ENCODE measurements at places on chromosomes 2 and 18.

DNA sequence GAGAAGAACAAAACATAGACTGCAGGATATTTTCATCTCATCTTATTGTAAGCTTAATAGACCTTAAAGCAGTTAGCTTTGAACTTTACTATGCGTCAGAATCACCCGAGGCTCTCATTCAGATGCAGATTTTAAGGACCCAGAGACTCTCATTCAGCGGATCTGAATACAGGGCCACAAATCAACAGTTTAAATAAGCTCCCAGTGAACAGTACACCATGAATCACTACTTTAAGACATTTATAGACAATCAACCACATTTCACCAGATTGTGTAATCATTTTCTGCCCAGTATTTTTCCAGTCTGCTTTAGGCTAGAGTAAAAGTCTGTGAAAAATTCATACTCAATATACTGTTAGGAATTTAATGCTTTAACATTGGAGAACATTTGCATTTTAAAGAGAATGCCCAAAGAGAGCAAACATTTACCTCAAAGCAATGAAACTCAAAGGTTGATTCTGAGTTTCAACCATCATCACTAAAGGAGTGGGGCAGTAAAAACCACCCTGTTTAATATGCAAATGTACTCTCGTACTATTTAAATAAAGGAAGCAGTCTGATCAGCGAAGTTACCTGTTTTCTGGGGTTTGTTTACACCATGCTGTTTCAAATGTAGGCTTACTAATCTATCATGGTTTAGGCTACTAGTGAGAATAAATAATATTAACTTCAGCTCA, 11.0 kb upstream of the ALPK2 start:
- no peak for DNase-seq

- DNase-seq, result no peak
Observed at GRCh38 chr18:21509062-21509461, 91.4 kb downstream of the ESCO1 start.

GRCh38 chr2:215903203-215903602, 110.1 kb downstream of the MREG start:
- no peak for DNase-seq

GRCh38 chr2:105287692-105288091, 41.8 kb downstream of the TGFBRAP1 start:
- DNase-seq, result peak; percentile 48

- peak; percentile 64 for DNase-seq
Observed at GRCh38 chr2:58633613-58634365, 392.7 kb upstream of the FANCL start.

DNA sequence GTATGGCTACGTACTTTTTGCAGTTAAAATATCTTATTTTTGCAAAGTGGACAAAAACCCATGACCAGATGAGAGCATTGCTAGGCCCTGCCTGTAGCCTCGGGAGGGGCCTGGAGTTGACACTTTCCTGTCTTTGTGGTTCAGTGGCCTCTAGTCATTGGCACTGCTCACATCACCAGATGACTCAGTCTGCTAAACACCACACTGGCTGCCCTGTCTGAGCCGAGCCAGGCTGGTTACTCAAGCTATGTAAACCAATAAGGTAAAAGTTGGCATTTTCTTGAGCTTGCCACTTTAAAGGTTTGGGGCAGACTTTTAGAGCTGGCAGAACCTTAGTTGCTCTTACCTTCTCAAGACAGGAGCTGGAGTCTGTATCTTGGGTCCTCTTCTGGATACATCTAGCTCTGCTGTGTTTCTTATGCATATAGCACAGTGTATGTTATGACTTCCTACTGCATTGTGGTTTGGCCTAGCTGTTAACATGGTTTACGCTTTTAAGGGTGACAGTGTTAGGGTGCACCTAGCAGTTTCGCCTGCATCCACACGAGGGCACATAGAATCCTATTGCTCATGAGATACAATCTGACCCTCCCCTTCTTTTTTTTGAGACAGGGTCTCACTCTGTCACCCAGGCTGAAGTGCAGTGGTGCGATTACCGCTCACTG, 76.4 kb downstream of the AP1S3 start:
- DNase-seq, result peak; percentile 96

GRCh38 chr2:54330162-54330925, 74.3 kb upstream of the TSPYL6 start:
- peak; percentile 98 for DNase-seq

GRCh38 chr2:8080063-8080462, 601.8 kb upstream of the ID2 start:
- no peak for DNase-seq

DNA sequence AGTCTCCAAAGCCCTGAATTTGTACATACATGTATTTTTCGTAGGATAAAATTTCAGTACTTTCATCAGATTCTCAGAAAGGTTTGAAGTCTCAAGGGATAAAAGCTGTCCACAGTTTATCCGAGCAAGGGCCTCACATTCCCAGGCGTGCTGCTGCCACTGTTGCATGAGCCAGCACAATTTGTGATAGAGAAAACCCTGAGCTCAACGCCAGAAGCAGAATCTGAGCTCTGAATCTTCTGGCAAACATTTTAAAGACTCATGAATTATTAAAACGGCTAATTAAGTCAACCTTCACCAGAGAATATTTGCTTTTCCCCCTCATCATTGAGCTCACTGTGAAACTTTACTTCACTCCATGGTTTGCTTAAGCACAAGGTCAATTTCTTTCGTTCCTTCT, 38.5 kb upstream of the STPG4 start:
- DNase-seq, result no peak

DNA sequence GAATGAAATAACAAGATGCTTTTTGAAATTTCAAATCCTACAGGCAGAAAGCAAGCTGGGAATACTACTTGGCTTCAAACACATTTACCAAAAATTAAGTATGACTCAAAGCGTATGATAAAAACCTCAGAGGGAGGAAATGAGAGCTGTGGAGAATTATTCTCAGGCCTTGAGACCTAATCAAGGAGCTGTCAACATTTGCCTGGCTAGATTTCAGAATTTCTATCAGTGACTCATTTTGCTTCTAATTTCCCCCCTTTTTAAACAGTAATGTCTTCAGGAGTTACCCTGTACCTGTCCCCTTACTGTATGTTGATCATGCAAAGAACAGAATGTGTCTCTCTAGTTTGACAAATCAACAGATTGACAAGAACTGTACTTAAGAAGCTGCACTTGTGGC, 1324.5 kb upstream of the DDX18 start:
- DNase-seq, result no peak

DNA sequence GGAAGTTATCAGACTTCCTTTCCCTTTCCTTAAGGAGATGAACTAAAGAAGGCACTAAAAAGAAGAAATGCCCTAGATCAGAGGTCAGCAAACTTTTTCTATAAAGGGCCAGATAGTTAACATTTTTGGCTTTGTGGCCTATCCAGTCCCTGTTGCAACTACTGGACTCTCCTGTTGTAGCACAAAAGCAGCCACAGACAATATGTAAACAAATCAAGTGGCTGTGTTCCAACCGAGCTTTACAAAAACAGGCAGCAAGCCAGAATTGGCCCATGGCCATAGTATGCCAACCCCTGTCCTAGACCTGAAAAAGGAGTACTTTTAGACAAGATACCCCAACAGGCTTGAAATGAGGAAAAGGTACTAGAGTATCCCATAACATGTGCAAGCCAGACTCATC, 10.9 kb downstream of the NHEJ1 start:
- DNase-seq, result no peak

GRCh38 chr2:104919127-104919526, 65.2 kb downstream of the POU3F3 start:
- DNase-seq, result no peak

DNA sequence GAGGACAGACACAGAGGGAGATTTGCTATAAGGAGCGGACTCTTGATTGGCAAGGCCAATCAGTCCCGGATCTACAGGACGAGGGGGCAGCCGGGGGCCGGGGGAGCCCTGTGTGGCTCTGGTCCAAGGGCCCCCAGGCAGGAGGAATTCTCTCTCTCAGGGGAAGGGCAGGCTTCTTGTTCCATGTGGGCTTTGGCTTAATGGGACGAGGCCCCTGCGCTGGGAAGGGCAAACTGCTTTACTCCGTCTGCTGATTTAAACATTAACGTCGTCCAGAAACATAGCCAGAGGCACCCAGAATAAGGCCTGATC, 75.9 kb downstream of the TMEM18 start:
- no peak for DNase-seq

- DNase-seq, result peak; percentile 42
Observed at GRCh38 chr2:150303281-150303680, 184.2 kb downstream of the RND3 start.

DNA sequence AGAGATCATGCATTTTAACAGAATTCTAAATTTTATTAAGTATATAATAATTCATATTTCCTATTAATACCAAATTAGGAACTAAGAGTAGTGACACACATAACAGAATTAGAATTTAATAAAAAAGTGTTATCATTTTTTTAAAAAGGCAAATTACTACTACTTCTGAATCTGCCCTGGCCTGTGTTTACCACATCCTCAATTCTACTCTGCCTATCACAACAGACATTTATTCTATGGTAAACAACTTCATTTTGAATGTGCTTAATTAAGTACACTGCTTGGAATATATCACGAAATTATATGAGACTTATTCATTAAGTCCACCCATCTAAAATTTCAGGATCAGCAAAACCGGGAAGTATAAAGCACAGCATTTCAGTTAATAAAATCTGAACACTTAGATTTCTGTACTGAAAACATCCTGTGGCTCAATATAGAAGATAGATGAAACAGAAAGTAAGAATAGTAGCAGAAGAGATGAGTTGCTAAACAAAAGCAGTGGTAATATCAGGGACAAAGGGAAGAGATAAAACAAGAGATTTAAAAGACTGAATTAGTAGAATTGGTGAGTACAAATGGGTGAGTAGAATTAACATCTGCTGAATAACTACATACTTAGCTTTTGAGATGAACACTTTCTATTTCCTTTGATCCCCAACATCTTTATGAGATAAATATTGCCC, 3.7 kb downstream of the SMC6 start:
- DNase-seq, result no peak

DNA sequence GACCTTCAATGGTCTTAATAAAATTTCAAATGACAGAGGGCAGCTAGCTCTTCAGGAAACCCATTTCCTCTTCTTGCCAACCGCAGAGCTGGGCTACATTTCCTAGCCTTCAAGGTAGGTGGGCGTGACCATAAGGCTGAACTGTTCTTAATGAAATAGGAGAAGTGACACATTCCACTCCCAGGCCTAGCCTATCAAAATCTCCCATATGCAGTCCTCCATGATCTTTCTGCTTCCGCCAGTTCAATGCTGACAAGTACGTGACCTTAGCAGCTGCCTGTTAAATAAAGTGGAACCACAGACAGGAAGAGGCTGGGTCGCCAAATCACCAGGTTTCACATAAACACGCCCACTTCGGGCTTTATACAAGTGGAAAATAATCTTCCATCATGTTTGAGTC, 13.2 kb downstream of the SERPINE2 start:
- DNase-seq, result no peak

- no peak for DNase-seq
Observed at GRCh38 chr2:42164046-42164445, 5.1 kb upstream of the EML4 start.

- no peak for DNase-seq
Observed at GRCh38 chr2:123912171-123912570, 112.9 kb upstream of the CNTNAP5 start.

DNA sequence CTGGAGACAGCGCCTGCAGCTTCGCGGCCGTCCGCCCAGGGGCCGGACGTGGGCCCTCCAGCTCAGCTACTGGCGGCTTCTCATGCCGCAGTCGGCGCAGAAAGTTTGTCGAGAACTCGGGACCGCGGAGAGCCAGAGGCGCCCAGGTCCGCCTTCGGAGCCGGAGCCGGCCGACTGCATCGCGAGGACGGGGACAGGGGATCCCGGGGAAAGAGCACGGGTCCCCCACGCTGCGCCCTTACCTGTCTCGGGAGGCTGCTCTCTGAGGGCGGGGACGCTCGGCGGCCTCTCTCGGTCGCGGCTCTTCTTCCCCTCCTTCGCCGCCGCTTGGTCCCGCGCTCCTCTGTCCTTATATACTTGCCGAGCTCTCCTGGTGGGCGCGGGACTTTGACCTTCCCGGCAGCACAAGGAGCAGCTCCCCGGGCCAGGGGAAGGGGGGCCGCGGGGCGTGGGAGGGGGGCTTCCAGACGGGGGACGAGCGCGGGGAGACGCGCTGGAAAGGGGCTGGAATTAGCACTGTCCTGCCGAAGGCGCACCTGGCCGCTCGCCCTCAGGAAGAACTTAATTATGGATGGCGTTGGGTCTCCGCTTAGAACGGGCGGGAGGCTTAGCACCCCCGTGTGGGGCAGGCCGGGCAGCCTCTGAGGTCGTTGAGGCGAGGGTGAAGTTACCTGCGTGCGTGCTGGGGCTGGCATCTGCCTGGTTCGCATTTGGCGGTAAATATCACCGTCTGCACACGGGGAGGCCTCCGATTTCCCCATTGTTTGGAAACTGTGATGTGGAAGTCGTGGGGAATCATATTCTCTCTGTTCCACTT, at the start of gene POMC:
TSS of gene POMC (minus strand) at position 325 of the 817 bp plus-strand sequence. CDS start 3,808 bp downstream, outside the sequence.
- peak; percentile 9 for DNase-seq

DNA sequence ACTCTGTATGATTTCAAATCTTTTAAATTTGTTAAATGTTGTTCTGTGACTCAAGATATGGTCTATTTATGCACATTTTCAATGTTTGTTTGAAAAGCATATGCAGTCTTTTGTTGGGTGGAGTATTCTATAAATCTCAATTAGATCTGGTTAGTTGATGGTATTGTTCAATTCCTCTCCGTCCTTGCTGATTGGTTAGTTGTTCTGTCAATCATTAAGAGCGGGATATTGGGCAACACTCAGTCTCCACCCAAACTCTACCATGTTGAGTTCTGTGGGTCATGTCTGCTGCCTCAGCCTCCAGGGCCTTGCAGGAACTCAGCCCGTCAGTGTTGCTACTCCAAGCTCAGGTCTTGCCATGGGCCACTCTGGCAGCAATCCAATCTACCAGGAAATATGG, 118.9 kb downstream of the VWA3B start:
- DNase-seq, result no peak

DNA sequence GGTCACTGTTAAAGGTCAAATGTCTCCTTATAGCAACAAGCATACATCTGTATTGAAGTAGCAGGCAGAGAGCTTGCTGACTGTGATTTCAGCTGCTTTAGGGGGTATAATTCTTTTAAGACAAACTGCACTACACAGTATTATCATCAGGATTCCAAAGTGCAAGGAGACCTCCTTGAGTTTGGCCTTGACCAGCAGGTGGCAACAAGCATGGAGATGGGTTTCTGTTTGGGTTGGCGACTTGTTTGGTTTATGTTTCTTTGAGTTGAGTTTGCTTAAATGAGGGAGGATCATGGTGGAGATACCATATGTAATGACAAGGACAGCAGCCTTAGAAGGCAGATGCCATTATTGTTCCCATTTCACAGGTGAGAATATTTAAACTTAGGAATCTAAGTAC, 681.0 kb upstream of the ID2 start:
- peak; percentile 26 for DNase-seq

- DNase-seq, result no peak
Observed at GRCh38 chr2:216299588-216299987, 72.7 kb downstream of the MARCHF4 start.

Measured in ACHN (cell line).